CD4-positive, alpha-beta T cell treated with Interleukin-4 for 1 hour (primary cell): ENCODE measurements at places on chromosomes 6 and 20.

DNA sequence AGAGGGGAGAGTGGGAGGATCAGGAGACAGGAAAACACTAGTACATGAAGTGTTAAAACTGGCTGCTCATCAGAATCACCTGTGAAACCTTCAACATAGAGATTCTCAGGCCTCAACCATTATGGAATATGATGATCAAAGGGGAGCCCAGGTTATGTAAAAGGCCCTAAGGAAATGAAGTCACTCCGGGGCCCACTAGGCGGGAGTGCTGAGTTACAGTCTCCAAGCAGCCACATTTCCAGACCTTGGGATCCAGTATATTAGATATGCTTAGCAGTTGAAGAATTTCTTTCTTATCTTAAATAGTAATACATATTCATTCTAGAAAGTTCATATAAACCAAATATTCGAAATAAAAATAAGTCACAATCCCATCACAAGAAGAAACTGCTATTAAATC lies 476.3 kb downstream of the PRKN start:
- DNase-seq: no peak

DNA sequence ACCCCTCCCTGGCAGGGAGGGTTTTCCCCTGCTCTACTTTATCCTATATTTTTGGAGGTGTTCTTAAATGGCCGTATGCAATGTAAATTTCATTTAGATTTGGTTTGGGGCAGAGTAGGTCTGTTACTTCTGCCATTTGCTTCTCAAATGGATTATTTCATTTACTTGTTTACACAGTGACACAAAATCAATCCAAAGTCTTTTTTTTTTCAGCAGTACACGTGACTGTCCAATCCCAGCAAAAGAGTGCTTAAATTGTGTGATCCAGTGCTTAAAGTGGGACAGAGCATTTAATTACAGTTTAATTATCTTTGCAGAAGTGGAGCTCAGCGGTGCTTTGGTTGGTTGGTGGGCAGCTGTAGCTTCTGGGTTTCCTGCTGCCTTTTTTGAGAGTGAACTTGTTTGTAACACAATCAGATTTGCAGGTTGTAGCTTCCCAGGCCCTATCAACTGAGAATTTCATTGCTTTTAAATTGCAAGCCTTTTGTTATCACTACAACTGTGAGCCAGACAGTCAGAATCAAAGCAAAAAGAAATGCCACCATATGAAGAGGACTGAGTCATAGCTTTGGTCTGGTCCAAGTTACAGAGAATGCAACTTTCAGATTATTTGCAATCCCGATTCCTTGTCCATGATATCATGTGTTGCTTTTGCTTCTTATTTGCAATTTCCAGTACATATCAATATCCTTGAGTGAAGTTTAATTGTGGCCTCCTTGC lies 216.9 kb downstream of the DOK5 start:
- DNase-seq: no peak

- no peak for DNase-seq
Observed at GRCh38 chr6:101779051-101779844, 385.7 kb downstream of the GRIK2 start.

DNA sequence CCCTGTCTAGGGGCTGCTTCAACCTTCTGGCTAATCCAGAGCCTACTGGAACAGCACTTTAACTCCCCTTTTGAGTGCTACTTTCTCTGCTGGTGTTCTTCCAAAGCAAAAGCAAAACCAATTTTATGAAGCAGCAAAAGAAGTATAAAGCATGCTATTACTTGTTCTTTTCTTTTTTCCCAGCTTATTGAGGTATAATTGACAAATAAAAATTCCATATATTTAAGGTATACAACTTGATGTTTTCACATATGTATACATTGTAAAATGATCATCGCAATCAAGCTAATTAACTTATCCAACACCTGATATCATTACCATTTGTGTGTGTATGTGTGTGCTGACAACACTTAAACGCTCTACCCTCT lies 14.9 kb downstream of the ID4 start:
- DNase-seq: no peak

DNA sequence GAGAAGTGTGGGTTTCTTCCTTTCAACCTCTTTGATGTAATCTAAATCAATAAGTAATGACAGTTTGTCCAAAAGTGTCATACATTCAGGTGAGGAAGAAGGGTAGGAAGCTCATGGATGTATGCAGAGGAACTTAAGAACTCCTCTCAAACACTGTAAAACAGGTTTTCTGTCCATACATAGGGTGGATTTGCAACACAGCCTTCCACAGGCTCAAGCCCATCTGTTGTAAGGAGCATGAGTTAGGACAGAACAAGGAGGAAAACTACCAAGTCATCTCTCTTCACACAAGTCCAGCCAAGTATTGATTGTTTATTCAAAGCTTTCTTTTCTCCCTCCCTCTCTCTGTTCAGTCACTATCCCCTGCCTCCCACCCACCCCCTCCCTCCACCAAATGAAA lies 49.0 kb upstream of the CDYL start:
- no peak for DNase-seq

- DNase-seq: no peak
Observed at GRCh38 chr6:162576016-162576415, 151.6 kb downstream of the PRKN start.

DNA sequence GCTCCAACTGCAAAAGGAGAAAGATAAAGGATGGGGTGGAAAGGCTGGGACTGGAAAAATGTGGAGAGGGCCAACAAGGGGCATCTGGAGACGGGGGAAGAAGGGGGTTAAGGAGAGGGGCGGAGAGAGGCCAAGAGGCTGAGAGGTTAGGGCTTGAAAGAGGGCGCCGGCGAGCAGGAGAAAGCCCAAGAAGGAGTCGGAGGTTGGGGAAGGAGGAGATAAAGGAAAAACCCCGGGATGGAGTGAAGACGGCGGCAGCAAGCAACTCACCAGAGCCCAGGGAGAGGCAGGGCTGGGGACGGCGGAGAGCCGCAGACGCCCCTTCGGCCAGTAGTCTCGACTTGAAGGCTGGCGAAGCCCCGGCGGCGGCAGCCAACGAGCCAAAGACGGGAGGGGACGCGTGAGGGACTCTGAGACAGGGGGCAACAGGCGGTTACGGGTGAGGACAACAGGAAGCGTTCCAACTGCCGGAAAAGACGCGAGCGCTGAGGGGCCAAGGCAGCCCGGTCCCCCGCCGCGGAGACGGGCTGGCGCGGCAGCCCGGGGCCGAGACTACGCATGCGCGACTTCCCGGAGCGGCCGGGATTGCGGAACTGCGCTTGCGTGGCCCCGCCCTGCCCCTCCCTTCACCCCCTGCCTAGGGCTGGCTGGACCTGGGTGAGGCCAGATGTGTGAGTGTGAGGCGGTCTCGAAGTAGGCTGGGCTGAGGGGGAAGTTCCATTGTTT lies at the start of gene STK38:
Gene STK38, minus strand, starts transcription at position 560 of the 726 bp plus-strand sequence. CDS start 7,277 bp downstream, outside the sequence.
- peak; percentile 93 for DNase-seq

GRCh38 chr20:32632461-32633354 lies 41.0 kb downstream of the C20orf203 start:
- DNase-seq: no peak

GRCh38 chr6:107711412-107712236 lies 112.5 kb downstream of the SCML4 start:
- DNase-seq: no peak

DNA sequence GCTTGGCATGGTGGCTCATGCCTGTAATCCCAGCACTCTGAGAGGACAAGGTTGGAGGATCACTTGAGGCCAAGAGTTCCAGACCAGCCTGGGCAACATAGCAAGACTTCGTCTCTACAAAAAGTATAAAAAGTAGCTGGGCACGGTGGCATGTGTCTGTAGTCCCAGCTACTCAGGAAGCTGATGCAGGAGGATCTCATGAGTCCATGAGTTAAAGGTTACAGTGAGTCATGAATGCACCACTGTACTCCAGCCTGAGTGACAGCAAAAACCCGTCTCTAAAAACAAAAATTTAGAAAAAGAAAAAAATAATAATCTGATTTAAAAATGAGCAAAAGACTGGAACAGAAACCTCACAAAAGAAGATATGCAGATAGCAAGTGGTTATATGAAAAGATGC lies 279.7 kb downstream of the RNGTT start:
- no peak for DNase-seq

GRCh38 chr6:88785478-88785877 lies 177.9 kb downstream of the RNGTT start:
- no peak for DNase-seq

- DNase-seq: no peak
Observed at GRCh38 chr6:168495636-168496035, 54.7 kb downstream of the SMOC2 start.

- DNase-seq: no peak
Observed at GRCh38 chr6:88815491-88815890, 147.9 kb downstream of the RNGTT start.

DNA sequence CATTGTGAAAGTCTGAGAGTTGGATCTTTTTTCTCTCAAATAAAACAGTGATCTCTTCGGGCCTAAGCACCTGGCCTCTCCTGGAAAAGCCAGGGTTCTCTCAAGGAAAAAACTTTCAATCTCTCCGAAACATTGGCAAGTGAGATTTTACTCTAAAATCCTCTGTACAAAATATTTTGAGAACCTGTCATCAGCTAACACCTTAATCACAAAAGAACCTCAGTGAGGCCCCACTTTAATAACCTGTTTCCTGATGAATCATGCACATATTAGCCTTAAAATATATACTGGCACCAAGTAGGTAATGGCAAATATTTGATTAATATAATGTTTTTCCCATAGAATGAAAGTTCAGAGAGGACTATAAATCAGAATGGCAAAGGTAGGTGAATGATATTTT lies 177.9 kb downstream of the FRK start:
- DNase-seq: no peak

DNA sequence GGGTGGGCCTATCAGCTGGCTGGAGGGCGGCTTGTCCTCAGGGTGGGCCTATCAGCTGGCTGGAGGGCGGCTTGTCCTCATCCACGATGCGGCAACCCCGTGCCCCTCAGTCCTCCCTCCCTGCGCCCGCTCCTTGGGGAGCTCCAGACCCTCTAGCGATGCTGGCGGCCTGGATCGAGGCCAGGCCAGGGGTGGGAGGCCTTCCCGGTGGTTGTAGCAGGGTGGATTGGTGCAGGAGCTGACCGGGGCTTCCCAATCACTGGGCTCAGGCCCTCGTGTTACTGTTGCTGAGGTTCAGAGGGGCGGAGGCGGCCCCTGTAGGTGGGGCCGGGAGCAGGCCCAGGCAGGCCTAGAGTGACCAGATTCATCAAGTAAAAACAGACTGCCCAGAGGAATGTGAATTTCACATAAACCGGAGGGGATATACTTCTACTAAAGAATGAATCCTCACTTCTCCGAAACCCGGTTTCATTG lies 8.8 kb downstream of the SLC17A9 start:
- no peak for DNase-seq

GRCh38 chr6:26333476-26334297 lies 31.3 kb upstream of the BTN3A2 start:
- no peak for DNase-seq

DNA sequence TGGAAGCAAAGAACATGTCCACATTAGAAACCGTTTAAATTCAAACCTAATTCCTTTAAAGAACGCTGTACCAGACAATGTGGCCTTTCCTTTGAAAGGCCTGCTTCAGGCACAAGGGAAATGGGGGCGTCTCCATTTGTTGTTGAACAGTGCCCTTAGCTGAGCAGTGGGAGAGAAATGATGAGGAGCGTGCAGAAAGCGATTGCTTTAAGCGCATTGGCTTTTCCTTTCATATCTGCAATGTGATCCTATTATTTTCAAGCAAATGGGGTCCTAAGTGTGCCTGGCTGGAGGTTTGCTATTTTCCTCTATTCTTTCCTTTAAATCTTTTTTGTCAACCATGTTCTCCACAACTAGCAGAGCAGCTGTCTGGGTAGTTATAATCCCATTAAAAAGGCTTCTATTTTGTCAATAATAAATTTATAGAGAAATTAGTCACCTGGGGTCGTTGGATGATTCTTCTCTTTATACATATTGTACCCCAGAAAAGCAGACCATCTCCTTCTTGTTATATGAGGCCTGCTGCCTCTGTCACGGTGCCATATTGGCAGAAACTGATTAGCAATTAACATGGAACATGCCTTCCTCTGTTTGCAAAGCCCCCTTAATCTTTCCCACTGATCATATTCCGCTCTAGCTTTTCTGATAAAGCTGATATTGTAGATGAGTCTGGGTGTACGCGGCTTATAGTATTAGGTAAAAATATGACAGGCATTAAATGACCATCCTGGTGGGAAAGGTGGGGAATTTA lies 151.1 kb upstream of the JAG1 start:
- no peak for DNase-seq

DNA sequence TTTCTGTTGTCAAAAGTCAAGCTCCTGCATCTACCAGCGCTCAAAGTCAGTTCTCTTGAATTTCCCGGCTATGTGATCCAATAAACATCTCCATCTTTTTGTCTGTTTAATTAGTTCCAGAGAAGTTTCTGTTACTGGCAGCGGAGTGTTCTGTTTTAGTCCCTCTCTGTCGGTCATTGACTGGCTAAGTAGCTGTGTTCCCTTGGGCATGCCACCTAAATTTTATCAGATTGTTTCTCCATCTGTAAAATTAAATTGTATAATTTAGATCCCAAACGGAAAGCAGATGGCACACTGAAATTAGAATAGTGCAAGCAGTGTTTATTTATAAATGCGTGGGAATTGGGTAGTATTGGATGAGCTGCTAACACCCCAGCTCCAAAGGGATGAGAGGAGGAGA lies 29.7 kb upstream of the PRL start:
- no peak for DNase-seq

DNA sequence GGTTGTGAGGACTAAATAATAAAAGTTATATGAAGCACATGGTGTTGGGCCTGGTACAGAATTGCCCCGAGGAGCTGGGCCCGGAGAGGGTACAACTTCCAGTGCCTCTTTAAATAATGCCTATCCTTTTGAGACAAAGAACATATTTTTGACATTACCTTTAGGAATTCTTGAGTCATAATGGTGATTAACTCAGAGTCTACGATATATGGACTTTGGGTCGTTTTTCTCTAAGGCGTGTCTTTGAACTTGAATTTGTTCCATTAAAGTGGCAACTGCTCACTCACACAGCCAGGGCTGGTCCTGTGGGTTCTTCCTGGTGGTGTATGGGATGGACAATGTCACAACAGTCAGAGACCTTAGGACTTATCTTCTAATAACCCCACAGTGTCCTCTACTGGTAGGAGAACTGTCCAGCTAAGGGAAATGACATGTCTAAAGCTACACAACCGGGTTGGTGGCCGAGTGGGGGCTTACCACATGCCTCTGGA lies 106.5 kb downstream of the CDC5L start:
- no peak for DNase-seq

DNA sequence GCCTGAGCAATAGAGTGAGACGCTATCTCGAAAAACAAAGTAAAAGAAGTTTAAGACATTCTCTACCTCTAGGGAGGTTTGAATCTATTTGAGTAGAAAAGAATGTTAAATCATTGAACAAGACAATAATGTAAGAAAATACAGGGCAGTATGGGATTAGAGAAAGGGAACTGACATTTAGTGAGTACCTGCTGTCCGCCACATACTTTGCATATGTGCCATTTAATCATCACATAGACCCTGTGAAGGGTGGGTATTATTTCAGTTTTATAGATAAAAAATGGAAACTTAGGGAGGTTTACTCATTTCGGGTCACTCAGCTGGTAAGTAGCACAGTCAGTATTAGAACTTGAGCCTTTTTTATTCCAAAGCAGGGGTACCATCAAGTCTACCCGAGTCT lies 31.4 kb downstream of the STK4 start:
- DNase-seq: no peak
